ENCODE measurements at places on chromosomes 2 and 18. TPM values are rescaled to one million over a fixed set of nuclear protein-coding genes. Genes with fewer than 3 reads are reported as not detected.

GRCh38 chr2:131756141-131756907 is 228.6 kb downstream of the CCDC74A start:
- DNase-seq: no peak

Gene SRD5A2
- total RNA-seq: not detected

- DNase-seq: no peak
Measured at GRCh38 chr18:55515941-55516710, 71.9 kb downstream of the TCF4 start.

GRCh38 chr2:120825370-120826259 is 89.9 kb downstream of the GLI2 start:
- no peak for DNase-seq

Gene SERPINB10
- total RNA-seq: 0.31 TPM

Data from omental fat pad (tissue), 4 donors.